ENCODE measurements at places on chromosomes 6 and 20.

DNA sequence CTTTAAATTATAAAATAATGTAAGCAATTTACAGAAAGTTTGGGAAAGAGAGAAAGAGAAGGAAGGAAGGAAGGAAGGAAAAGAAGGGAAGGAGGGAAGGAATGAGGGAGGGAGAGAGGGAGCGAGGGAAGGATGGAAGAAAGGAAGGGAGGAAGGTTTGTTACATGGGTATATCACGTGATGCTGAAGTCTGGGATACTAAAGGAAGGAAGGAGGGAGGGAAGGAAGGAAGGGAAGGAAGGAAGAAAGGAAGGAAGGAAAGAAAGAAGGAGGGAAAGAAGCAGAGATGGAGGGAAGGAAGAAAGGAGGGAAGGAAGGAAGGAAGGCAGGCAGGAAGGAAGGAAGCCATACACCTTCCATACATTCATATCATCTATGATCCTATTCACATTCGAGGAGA is 48.9 kb upstream of the GCM1 start:
- DNase-seq: no peak

GRCh38 chr6:132465530-132466485 is 47.1 kb downstream of the STX7 start:
- no peak for DNase-seq

DNA sequence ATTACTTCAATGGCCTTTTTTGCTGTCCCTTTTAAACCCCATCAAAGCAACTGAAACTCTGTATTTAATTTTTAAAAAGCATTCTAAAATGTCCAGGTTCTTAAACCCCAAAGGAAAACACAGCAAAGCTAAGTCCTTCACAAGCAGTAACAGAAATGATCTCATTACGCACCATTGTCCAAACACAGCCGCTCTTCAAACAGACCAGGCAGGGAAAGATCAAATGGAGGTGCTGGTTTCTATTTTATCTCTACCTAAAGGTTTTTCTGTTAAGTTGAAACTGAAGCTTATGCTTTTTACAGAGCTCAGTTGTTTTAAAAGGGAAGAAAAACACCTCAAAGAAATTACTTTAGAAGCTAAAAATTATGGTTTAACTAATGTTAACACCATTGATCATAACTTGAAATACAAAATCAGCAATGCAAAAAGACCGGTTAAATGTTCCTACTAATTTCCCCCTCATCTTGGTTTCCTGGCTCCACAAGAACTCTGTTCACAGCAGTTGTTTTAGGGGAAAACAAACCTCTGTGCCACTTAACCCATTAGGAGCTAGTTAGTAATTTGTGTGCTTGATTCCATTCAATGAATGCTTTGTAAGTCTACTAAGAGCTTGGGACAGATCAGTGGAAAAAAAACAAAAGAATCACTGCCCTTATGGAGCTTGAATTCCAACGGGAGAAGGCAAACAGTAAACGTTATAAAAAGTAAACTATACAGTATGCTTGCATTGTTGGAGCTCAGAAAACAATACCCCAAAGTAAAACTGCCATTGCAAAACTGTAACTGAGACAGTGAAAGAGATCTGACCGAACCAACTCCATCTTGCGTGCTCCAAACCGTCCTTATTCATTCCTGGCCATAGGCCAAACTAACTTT is 87.4 kb downstream of the CD24 start:
- DNase-seq: no peak

- no peak for DNase-seq
Observed at GRCh38 chr6:120899932-120900331, 434.3 kb downstream of the TBC1D32 start.

- no peak for DNase-seq
Observed at GRCh38 chr6:88983532-88983931, 20.1 kb upstream of the RNGTT start.

DNA sequence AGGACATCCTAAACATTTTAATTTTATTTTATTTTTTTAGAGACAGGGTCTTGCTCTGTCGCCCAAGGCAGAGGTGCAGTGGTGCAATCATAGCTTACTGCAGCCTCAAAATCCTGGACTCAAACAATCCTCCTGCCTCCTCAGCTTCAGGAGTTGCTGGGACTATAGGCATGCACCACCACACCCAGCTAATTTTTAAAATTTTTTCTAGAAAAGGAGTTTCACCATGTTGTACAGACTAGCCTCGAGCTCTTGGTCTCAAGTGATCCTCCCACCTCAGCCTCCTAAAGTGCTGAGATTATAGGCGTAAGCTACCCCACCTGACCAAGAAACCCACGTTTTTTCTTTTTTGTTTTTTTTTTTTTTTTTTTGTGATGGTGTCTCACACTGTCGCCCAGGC is 33.3 kb downstream of the BAK1 start:
- no peak for DNase-seq

DNA sequence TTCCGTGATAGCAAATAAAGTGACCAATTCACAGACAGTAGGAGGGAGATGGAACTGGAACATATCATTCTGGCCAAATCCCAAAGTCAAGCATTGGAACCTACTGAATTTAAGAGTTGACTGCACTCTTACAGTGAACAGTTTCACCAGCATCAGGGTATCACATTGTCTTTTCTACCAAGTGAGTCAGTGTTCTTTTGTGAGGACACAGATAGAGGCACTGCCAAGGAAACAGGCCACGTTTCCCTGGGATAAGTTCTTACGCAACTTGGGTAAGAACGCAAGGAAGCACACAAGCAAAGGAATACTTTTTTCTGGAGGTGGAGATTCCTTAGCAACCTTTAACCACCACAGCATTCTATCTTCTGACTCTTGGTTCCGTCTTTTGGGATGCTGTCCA is 28.6 kb upstream of the ENPP5 start:
- DNase-seq: no peak

DNA sequence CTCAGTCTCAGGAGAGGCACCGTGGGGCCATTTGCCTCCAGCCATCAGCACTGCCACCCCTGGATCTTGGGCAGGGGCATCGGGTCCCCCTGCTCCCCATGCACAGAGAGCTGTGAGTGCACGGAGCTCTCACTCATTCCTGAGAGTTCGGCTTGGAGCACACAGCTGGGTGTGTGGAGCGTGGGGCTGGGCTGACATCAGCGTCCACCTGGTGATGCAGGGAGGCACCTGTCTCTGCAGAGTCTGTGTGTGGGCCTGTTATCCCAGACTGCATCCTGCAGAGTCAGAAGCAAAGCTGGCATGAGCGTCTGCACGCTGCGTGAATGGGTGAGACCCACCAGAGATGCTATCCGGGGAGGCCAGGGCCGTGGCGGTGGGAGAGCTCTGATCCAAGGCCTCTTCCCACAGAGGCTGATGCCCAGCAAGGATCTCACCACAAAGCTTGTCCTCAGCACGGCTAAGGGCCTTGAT is 248.8 kb upstream of the AFDN start:
- no peak for DNase-seq

DNA sequence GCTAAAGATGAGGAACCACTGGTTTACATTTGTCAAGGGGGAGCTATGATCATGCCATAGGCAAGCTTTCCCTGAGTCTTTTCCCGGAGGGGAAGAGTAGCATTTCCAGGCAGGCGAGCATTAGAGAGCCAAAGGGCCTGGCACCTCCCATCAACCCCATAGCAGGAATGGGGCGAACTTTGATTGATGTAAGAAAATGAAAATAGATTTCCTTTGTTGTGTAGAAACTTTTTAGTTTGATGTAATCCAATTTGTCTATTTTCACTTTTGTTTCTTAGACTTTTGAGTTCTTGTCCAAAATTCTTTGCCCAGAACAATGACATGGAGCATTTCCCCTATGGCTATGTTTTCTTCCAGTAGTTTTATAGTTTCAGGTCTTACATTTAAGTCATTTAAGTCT is 85.2 kb downstream of the CDH26 start:
- no peak for DNase-seq

- no peak for DNase-seq
Observed at GRCh38 chr6:35202066-35202546, 11.7 kb upstream of the SCUBE3 start.

GRCh38 chr6:146582857-146583256 is 15.9 kb upstream of the ADGB start:
- no peak for DNase-seq

DNA sequence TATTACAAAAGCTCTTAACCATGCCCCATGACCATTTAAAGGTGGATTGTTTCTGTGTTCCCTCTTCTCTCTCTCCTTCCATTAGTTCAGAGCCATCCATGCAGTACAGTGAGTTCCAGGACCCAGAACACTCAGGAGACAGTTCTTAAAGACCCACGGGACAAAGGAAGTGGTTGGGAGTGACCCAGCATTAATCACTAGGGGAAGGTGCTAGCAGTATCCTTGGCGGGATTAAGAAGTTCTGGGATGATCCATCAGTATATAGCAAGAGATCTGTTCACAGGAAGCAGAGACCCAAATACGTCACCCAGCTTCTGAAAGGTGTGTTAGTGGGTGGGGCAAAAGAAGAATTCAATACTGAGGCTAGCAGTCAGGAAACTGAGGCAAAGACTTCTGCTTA is 154.1 kb downstream of the PHF3 start:
- no peak for DNase-seq

- no peak for DNase-seq
Observed at GRCh38 chr6:108251252-108251651, 9.6 kb downstream of the SNX3 start.

DNA sequence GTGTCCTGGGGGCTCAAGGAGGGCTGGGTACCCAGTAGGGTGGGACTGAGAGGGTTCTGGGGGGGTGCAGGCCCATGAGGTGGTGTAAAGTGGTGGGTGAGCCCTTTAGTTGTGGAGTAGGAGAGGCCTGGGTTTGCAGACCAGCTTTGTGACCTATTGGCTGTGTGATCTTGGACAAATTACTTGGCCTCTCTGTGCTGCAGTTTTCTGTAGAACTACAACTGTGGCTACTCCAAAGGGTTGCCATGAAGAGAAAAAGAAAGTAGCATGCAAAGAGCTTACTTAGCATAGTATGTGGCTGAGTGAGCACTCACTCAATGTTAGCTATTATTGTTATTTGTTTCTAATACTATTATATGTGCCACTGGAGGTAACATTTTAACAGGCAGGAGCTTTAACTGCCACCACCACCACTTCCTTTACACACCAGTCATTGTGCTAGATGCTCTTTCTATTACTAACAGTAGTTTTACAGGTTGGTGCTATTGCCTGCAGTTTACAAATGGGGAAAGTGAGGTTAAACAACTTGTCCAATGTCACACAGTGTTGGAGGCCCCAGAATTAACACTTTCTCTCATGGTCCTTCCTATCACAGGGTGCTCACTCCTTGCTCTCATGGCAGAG is 286.8 kb downstream of the DHX35 start:
- DNase-seq: no peak

DNA sequence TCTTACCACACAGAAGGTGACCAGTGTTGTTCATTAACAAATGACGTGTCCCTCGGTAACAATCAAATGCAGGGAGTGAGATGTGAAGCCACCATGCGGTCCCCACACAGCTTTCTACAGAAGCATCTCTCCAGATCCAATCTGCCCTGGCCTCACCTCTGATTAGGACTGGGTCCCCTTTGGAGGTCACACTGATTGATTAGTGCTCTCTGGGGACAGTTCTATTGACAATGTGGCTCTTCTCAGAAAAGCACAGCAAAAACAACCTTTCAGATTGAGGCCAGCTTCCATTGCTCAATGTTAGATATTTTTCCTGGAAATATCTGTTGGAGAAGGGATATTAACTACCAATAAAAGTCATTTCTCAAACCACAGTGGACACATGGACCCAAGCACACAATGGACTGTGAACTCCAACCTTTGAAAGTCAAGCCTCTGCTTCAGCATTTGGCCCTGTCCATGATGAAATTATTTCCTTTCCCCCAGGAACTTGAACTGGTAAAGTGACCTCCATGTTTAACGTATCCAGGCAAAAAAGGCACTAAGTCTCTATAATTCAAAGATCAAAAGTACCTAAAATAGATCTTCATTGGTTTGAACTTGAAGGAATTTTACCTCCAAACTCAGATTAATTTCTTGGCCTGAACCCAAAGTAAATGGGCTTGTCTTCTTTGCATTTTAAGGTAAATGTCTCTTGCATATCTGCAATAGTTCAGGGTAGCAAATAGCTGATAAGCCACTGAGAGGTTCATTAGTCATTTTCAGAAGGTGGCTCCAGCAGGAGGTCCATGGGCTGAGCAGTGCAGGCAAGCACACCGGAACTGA is 118.5 kb downstream of the FOXA2 start:
- DNase-seq: no peak

GRCh38 chr6:111468329-111469012 is 14.5 kb downstream of the REV3L start:
- no peak for DNase-seq
